ENCODE measurements at places on chromosomes 1 and 21.

- DNase-seq = no peak
Observed at GRCh38 chr1:3730543-3731247, 21.6 kb upstream of the CCDC27 start.

DNA sequence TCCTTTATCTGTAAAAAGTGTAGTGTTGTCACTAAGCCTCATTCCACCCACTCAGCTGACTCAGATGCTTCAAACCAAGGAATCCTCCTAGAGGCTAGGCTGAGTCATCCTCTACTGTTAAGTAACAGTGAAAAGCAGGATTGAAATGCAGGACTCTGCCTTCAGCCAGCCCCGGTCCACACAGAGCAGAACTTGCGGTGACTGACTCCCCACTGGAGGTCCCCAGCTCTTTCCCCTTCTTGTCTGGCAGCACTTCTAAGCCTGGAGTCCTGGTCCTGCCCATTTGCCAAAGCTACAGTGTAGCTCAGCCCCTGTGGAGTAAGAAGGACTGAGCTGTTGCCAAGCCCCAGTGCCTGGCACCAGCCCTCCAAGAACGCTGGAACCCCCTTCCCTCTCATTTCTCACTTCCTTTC lies 1.7 kb downstream of the RAB7B start:
- DNase-seq = no peak

- no peak for DNase-seq
Observed at GRCh38 chr1:167263819-167264464, 43.3 kb downstream of the POU2F1 start.

DNA sequence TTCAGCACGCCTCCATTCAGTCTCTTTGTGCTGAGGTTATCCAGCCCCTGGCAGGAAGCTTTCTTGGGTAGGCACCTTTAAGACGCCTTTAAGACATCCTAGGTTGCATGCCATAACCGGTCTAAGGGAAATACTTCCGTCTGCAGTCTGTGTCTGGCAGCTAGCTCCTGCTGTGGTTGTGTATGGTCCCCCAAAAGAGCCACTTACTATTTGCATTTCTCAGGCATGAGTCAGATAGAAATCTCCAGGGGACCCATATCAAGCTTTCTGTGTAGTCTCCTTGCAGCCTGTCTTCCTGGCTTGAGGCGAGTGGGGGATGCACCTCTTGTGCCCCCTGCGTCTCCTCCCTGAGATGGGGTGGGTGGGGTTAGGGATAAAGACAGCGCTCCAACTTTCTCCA lies 10.0 kb upstream of the RYR2 start:
- DNase-seq = no peak

DNA sequence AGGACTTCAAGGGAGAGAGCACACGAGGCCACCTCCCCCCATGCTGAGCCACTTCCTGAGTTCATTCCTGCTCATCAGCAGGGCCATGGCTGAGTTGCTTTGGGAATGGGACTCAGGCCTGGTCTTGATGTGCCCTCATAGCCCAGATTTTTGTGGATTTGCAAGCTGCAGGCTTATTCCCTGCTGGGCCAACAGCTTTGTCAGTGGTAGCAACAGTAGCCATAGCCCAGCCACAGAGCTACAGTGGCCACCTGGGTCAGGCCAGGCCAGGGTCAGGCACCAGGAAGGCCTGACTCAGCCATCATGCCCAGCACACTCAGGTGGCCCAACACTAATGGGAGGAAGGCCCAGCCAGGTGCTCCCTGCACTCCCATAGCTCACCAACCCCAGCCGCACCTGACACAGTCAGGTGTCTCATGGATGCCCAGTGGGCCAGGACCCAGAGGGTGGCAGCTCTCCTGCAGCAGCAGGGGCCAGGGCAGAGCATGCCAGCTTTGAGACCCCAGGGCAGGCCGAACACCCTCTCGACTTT lies 33.5 kb downstream of the EPHA2 start:
- no peak for DNase-seq
